NCI-H146 (cell line): ENCODE measurements at places on chromosomes 7 and 10.
A peak's percentile ranks its signal among the peaks of the same experiment; 100 is the strongest.

GRCh38 chr7:151796871-151797537 is 79.9 kb downstream of the PRKAG2 start:
- DNase-seq, result no peak

GRCh38 chr10:11017570-11018431 is at the start of gene CELF2:
Gene CELF2 (plus strand): TSS chr10:11017872. CDS start chr10:11018090, 218 bp downstream.
- peak; percentile 92 for DNase-seq

DNA sequence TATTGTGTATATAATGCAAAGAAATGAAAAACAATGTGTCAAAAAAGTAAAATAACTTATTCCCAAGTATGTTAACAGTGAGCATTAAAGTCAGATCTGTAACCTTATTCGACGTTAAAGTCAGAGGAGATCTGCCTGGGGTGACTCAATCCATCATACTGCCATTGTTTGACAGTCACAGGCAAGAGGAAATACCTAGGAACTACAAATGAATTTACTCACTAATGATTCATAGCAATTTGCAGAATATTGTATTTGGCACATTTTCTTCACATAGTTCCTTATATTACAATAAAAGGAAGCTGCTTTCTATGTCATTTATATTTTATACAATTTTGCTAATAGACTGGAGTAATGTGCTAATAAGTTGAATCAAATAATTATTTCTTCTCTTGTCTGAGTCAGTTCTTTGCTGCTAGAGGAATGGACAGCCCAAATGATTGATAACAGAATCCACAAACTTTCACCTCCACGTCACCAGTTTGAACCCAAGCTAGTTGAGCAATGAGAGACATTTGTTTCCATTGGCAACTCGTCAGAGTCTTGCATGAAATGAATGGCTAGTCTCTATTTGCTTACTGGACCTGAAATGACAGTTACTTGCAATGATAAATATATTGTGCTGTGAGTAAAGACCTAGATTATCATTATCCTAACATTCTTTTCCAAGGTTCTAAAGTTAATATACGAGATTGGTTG is 48.5 kb upstream of the TMEM106B start:
- no peak for DNase-seq

DNA sequence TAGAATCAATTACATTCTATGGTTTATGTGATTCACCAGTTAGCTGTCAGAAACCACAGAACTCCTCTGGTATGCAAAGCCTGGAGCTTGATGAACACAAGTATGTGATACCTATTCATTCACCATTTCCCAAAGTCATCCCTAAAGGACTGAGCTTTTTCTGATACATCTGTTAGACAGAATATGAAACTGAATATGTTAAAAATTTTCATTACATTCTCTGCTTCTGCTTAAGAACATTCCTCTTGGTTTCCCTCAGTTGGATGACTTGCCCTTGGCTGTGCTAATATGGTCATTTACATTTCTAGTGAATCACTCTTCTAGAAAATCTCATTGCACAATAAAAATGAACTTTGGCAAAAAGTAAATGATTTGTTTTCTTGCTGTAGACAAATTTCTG is 10.8 kb upstream of the PON1 start:
- DNase-seq, result no peak

- no peak for DNase-seq
Measured at GRCh38 chr7:114217026-114217806, 197.4 kb upstream of the FOXP2 start.
